GM12878 (cell line): ENCODE measurements at places on chromosomes 7 and 10.

- no peak for DNase-seq
These were observed 87.1 kb downstream of the EGFR start for GRCh38 chr7:55105952-55106351.

GRCh38 chr7:130966246-130967009, 232.4 kb upstream of the KLF14 start:
- DNase-seq, result peak; percentile 45

- no peak for DNase-seq
These were observed 519.0 kb downstream of the PCDH15 start for GRCh38 chr10:54282012-54282411.

DNA sequence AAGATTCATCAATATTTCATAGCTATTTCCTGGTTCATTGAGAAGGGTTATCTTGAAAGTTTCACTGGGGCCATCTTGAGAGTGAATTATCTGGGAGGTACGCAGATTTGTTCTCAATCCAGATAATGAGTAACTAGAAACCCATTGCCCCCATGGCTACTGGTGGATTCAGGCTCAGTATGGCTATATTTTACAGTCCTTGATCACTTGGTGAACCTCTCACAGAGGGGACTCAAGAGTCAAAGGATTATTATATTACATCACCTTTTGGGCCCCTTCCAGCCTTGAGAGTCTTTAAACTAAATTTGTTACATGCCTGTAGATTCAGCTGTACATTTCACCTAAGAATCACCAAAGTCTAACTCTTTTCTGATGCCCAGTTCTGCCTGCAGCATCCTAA, 11.6 kb downstream of the NKX2-3 start:
- DNase-seq, result no peak

GRCh38 chr10:116098411-116099022, 174.5 kb downstream of the GFRA1 start:
- no peak for DNase-seq

DNA sequence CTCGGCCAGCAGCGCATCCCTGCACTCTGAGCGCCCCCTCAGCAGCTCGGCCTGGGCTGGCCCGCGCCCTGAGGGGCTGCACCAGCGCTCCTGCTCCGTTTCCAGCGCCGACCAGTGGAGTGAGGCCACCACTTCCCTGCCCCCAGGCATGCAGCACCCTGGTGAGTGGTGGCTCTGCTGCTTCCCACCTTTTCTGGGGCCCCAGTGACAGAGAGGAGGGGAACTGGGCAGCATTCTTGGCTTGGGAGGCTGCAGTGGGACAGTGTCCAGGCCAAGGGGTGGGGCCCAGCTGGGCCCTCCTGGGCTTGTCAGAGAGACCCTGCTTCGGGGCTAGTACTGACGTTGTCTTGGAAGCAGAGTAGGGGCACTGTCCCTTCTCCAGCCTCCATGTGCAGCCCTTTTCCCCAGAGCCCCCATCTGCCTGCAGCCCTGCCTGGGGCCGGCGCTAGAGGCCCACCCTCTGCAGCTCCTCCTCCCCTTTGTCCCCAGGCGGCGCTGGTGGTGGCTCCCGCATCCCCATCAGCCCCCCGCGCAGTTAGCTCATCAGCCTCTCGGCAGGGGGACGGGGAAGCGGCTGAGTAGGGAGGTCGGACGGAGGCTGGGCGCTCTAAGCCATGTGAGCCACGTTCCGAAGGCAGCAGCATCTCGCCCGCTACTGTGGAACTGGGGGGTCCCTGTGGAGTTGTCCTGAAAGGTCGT, 29.2 kb downstream of the GBX1 start:
- no peak for DNase-seq

GRCh38 chr10:44911081-44911540, at the start of gene TMEM72:
Gene TMEM72, plus strand, starts transcription at chr10:44911337. Its CDS starts 176 bp downstream, at chr10:44911513.
- DNase-seq, result no peak

DNA sequence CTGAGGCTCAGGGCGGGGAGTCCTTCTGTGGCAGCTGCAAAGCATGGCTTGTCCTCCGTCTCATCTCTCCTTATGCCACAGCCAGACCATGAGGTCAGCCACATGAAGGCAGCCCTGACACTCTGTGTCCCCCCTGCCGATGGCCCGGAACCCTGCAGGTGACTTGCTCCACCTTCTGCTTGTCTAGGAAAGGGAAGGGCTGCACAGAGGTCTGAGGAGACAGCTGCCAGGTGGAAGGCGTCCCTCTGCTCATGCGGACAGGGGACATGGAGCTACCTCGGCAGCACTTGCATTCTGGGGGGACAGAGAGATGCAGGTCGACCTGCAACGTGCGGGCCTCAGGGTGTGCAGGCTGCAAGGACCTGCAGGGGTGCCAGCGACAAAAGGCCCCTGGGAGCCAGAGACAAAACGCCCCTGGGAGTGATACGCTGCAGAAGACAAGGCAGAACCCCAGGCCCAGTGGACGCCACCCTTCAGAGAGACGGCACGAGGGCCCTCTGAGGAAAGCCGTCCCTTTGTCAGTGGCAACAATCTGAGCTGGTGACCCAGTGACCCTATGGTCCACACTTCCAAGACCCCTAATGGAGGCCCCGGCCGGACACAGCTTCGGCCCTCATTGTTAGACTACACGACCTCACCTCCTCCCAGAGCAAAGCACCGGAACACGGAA, 205.2 kb upstream of the PPP2R2D start:
- DNase-seq, result no peak

GRCh38 chr10:77554996-77555397, 82.6 kb downstream of the KCNMA1 start:
- DNase-seq, result no peak

GRCh38 chr10:87878664-87879459, 15.4 kb downstream of the PTEN start:
- no peak for DNase-seq

- DNase-seq, result peak; percentile 38
These were observed 117.1 kb downstream of the KMT2E start for GRCh38 chr7:105131033-105131656.

- DNase-seq, result peak; percentile 9
These were observed 38.5 kb downstream of the ZNF777 start for GRCh38 chr7:149422162-149422913.

DNA sequence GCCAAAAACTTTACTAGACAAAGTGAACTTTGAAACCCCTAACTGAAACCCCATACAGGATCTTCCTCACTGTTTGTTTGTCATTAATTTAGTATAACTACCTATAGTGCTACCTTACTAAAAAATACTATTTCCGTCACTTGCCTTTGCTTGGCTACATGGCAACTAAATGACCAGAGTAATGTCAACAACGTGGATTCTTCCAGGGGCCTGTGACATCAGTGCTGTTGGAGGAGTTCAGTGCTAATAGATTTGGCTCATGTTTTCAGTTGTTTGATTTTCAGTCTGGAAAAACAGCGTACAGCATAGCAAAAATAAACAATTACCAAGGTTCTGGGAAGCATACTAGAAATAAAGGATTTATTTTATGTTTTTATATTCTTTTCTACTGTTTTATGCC, 3.0 kb upstream of the ASB15 start:
- DNase-seq, result no peak

DNA sequence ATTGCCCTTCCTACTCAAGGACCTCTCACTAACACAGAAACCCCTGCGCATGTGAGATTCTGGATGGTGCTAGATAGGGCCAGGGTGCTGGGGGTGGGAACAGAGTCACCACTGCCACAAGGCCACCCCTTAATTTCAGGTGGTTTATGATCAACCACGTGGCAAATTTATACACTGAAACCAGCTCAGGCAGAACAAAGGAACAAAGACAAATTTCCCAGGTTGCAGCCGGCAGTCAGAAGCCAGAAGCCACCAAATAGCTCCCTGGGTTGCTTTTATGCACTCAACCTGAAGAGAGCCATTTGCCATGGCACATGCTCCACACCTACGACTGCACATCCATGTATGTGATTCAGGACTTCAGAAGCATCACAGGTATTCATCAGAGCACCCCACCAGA, 2.5 kb downstream of the VOPP1 start:
- no peak for DNase-seq

DNA sequence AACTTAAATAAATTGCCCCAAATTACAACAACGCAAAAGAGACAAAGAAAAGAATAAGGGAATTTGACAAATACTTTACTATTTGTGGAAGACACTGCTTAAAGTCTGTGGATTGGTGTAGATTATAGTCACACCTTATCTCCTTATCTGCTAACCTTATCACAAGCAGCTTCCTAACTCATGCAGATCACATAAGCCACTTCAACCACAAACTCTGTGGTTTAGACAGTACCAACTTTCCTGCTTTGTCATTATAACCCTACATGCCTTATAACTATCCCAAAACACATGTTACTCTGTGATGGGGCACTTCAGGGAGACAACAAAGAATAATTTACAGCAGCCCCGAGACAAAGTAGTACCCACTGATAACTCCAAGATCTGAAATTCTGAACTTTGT, 41.5 kb upstream of the PPP3CB start:
- no peak for DNase-seq

GRCh38 chr10:130484468-130485180, 348.4 kb downstream of the GLRX3 start:
- DNase-seq, result no peak

DNA sequence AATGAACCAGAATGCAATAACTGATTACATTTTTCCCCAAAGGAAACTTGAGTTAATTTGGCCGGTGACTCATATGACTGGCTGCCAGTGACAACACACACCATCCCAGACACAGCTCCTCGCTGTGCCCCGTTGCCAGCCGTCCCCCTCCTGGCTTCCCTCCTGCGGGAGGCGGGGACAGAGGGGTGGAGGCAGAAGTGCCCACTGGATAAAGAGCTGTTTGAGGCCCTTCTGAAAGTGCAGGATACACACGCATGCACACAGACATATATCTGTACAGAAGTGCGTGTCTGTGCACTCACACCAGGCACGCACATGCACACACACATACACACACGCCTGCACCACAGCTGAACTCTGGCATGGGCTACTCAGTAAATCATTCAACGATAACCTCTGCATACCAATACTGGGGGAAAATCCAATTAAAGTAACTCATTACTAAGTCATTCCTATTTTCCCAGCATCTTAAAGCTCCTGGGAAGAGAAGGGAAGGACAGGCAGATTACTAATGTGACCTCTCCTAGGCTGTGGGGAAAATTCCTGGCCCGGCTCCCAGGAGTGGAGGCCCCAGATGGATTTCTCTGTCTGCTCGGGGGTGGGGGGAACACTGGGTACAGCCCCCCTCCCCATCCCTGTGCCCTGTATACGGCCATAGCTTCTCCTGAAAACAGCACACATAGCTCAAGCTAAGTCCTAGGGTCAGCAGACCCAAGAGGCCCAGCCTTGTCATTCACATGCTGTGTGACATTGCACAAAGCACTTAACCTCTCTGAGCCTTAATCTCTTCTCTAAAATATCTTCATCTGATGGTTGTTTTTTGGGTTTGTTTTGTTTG, 52.3 kb upstream of the MYL10 start:
- no peak for DNase-seq

DNA sequence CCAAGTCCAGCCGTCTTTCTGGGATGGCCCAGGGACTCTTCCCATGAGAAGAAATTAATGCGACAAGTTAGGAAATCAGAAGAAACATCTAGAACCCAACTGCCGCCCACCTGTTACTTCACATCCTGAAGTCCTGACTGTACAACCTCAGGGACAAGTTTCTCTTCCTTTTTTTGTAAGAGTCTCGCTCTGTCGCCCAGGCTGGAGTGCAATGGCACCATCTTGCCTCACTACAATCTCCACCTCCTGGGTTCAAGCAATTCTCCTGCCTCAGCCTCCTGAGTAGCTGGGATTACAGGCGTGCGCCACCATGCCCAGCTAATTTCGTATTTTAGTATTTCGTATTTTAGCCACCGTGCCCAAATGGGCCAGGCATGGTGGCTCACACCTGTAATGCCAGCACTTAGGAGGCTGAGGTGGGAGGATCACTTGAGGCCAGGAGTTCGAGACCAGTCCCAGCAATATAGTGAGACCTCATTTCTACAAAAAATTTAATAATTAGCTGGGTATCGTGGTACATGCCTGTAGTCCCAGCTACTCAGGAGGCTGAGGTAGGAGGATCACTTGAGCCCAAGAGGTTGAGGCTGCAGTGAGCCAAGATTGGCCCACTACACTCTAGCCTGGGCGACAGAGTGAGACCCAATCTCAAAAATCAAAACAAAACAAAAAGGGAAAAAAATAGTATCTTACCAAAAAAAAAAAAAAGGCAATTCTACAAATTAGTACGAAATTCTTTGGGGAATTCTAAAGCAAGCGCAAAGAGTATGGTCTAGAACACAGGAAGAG, 20.8 kb downstream of the LAT2 start:
- DNase-seq, result no peak

GRCh38 chr10:49379596-49380410, 16.1 kb downstream of the DRGX start:
- no peak for DNase-seq

- DNase-seq, result no peak
These were observed 92.0 kb downstream of the TMEM106B start for GRCh38 chr7:12303062-12303461.

- DNase-seq, result peak; percentile 17
These were observed 172.6 kb downstream of the SKIDA1 start for GRCh38 chr10:21352886-21353285.

- no peak for DNase-seq
These were observed 37.6 kb downstream of the GET4 start for GRCh38 chr7:913736-914520.

- DNase-seq, result no peak
These were observed 48.3 kb downstream of the EBF3 start for GRCh38 chr10:129915526-129916378.

DNA sequence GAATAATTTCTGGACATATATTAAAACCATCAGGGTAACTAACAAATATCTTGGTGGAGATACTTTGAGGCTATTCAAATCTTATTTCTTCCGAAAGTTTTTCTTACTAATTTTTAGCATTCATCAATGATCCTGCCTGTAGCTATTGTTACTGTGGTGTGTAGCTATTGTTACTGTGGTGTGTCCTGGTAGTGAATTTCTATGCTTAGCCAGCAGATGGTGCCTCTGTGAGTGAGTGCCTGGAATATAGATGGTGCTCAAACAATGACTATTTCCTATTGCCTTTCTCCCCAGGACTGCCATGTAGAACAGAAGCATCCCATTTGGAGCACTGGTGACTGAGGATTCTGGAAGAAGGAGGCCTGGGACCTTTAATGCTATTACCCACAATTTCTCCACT, 245.7 kb downstream of the CCSER2 start:
- no peak for DNase-seq

DNA sequence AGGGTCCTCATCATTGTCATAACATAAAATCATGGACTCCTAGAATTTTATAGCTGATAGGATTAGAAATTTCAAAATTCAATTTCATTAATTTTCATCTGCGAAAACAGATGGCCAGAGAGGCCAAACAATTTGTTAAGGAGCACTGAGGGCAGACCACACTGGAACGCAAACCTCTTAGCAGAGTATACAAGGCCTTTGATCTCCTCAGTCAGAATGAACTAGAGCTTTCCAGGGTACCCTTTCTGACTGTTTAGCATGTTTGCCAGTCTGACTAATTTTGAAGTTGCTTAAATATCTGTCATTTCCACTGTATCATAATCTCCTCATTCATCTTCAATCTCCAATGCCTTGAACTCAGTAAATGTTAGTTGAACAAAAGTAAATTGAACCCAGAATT, 41.9 kb upstream of the ATRNL1 start:
- DNase-seq, result no peak

DNA sequence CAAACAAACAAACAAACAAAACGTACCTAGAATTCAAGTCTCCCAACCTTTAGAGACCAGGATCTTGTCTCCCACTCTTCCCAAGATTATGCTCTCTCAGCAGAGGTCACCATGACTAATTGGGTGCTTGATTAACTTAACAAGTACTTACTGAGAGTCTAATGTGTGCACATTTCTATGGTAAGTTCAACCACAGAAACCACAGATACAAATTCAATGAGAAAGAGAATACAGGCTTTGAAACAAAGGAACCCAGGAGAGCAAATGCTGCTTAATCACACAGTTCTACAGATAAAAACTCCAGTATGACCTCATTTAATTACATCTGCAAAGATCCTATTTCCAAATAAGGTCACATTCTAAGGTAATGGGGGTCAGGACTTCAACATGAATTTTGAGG, 142.8 kb downstream of the DNAJC1 start:
- DNase-seq, result peak; percentile 3
